HFF-Myc (cell line): ENCODE measurements at places on chromosomes 4 and X.

GRCh38 chrX:56763556-56764152, 34.6 kb downstream of the NBDY start:
- DNase-seq, result no peak

GRCh38 chrX:47499293-47499692, 16.3 kb upstream of the ZNF41 start:
- no peak for DNase-seq

DNA sequence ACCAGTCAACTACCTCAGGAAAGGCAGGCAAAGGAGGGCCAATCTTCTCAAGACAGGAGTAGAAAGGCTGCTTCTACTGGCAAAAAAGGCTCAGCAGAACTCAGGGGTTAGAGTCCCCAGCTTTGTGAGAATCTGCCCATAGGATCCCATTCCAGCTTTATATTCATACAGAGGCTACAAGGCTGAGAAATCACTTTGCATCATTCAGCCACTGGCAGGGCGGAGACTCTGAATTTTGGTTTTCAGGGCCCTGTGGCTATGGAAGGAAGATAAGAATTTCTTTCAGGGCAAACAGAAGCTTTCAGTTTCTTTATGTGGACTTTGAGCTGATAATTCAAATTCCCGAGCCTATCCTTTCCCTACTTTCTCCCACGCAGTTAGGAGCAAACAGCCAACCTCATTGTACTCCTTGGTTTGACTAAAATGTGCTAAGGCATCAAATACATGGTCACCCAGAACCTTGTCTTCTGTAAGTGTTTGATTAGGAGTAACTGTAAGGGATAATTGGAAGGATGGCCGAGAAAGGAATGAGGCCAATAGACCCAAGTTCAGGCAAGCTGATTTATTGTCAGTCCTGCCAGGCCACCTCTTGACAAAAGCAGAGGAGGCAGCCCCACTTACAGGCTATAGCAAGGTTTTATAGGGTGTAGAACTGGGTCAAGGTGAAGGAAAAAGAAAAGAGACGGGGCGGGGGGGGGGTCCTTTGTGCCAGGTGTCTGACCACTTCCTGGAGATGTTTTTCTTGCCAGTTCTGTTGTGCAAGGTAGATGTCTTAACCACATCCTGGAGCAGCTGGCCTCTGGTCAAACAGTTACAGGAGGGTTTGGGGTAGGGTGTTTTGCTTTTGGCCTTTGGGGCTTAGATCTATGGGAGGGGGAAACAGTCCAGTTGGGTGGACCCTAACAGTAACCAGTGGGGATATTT, 165.3 kb upstream of the PPP1R2C start:
- DNase-seq, result no peak

DNA sequence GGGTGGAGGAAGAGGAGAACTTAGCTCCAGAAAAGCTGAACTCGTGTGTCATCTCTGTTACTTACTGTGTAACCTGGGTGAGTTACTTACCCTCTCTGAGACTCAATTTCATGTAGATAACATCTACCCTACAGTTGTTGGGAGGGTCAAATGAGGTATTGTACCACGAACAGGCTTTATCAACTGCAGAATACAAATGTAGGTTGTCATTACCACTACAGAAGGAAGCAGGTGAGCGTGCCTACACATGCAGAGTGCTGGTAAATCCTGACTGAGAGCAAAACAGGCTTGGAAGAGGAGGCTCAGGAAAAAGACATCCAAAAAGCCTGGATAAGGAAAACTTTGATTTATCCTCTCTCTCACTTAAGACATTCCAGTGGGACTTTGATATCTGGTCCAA, 7.2 kb downstream of the PIGA start:
- no peak for DNase-seq

GRCh38 chrX:70422851-70423341, at the start of gene GDPD2:
TSS of gene GDPD2 (plus strand) at chrX:70423314. CDS start at chrX:70424985, 1,671 bp downstream.
- no peak for DNase-seq

- no peak for DNase-seq
Observed at GRCh38 chr4:14844061-14844460, 158.2 kb upstream of the CPEB2 start.

DNA sequence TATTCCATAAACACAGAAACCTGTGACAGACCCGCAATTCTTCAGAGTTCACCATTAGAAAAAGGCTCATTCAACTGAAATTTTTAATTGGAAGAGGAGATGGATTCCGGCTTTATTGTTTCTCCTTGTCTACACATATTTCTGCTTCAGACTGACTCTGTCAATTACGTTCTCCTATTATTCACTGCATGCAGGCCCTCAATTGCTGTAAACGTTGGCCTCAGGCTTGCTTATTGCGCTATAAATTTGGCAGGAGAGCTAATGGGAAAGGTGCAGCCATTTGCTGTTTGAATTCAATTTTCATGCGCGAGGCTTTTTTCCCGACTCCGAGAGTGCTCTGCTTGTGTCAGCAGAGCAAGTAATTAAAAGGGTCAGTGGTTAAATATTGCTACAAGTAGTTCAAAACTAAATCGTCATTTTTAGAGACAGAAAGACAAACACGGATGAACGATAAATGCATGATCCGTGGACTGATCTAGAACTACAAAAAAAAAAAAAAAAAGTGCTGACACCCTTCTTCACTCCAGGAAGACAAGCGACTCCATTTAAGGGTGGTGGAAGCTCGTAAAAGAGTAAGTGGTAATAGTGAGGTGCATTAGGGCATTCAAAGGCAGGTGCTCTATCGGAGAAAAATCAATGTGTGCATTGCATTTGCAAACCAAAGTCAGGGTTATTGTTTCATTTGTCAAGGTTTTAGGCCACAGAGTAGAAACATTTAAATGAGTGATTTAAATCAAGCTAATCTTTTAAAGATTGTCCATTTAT, 841.6 kb upstream of the FRG1 start:
- no peak for DNase-seq

- DNase-seq, result no peak
Observed at GRCh38 chr4:181503687-181504390, 739.4 kb upstream of the TENM3 start.

GRCh38 chr4:65089666-65090065, 580.6 kb downstream of the EPHA5 start:
- no peak for DNase-seq

GRCh38 chr4:186851291-186852072, 127.8 kb upstream of the FAT1 start:
- DNase-seq, result no peak

DNA sequence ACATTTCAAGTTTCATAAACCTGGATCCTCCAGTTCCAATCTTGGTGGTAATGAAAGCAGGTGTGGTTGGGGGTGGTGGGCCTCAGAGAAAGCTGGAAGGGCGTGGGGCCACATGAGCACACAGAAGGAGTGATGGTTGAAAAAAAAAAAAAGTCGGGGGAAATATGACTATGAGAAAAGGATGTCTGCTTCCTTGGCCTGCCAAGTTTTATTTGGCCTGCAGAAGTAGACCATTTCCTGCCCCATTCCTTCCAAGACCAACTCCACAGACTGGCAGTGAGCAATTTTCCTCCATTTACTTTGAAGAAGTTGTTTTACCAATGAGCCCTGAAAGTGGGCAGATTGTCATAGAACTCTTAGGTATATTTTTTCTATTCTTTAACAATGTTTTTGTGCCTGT, 43.3 kb downstream of the LNX1 start:
- DNase-seq, result no peak

GRCh38 chr4:115110191-115111181, 2.9 kb downstream of the NDST4 start:
- no peak for DNase-seq

DNA sequence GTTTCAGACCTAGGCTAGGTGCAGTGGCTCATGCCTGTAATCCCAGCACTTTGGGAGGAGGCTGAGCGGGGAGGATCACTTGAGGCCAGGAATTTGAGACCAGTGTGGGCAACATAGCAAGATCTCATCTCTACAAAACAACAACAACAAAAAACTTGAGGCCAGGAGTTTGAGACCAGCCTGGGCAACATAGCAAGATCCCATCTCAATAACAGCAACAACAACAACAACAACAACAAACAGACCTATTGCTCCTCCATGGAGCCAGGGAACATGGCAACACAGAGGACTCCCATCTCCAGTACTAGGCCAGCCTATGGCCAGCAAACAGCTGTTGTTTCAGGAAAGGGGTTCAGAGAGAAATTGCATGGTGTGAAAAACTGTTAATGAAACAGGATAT, 43.4 kb downstream of the SLC16A2 start:
- DNase-seq, result no peak

GRCh38 chr4:152643153-152644035, 36.4 kb downstream of the TMEM154 start:
- DNase-seq, result no peak

- no peak for DNase-seq
Observed at GRCh38 chrX:121084903-121085611, 37.6 kb downstream of the GLUD2 start.

DNA sequence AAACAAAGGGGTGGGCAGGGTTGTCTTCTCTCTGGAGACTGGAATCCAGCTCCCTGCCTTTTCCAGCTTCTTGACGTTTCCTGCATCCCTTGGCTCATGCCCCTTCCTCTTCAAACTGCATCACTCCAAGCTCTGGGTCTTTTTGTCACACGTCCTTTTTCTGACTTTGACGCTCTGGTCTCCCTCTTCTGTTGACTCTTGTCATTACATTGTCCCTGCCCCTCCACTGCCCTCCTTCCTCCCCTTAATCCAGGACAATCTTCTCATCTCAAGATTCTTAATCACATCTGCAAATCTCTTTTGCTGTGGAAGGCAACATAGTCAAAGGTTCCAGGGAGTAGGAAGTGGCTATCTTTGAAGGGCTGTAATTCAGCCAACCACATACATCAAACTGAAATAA, 178.3 kb downstream of the TMA16 start:
- no peak for DNase-seq

DNA sequence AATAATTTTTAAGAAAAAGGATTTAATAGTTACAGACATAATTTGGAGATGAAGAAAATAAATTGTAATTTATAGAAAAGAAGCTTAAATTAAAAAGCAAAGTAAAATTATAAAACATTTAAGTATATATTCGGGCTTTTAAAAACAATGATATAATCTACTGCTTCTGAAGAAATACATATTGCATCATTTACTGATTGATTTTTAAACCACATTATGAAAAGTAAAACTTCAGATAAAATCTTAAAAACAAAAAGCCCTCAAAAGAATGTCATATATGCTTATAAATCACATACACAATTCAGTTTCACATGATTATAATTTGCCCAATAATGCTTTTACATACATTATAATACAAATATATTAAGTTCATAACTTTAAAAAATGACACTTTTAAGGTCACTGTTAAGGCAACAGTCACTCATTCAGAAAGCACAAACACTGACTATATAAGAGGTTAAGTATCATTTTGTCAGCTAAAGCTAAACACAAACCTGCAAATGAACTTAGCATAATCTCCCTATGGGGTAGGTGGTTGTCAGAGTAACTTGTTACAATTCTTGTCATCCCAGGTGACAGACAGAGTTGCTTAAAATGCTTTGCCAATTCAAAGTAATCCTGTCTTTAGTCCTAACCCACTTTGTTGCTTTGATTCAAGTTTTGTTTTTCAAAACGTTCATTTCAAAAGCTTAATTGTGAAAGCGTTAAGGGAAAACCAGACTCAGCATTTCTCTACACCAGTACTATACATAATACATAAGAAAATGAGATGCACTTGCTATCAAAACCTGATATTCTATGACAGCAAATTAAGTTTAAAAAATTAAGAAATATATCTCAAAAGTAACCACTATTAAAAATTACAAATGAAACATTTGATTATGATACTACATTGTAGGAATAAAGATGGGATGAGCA, 90.6 kb upstream of the MAB21L2 start:
- DNase-seq, result no peak

DNA sequence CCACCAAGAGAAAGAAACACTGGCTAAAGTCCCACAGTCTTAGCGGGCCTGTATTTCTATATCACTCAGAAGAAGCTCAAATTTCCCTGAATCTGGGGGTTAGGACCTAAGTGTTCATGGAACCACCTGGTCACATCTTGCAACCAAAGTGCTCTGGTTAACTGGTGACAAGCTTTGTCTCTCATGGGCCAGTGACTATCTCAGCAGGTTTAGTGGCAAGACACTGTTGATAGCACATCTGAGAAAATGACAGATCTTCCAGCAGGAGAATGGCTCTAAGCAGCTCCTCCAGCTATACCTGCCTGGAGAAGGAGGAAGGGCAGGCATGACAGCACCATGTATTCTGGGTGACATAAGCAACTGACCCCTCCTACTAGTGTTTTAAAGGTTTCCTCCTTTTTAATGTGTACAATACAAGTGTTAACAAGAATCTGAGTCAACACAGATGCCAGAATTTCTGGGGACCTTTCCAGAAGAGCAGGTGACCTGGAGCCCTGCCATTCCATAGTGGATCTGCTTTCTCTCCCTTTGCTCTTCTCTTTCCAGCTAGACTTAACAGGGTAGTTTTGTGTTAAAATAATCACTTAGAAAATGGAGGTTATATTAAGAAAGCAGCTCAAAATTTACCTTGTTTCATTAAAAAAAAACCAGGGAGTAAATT, 17.3 kb upstream of the QRFPR start:
- no peak for DNase-seq

- no peak for DNase-seq
Observed at GRCh38 chr4:168822481-168822880, 187.6 kb downstream of the CBR4 start.

- DNase-seq, result peak; percentile 52
Observed at GRCh38 chrX:72620550-72621145, 48.0 kb upstream of the HDAC8 start.

DNA sequence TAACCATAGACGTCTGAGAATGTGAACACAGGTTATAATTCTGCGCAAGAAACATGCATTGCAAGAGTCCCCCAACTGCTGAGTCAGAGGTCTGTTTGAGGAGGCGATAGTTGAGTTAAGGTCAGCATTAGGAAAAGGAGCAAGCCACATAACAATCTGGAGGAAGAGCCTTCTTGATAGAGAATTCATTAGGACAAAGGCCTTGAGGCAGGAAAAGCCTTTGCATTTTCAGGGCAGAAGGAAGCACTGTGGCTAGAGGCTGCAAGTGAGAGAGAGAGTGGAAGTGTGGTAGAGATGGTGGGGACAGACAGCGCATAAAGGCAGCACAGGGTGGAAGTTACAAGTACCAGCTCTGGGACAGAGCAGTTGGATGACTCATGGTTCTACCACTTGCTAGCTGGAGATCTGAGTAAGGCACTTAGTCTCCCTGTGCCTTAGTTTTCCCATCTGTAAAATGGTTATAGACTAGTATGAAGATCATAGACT, 125.8 kb upstream of the LNX1 start:
- DNase-seq, result no peak

GRCh38 chr4:124454772-124455270, 257.7 kb downstream of the ANKRD50 start:
- no peak for DNase-seq

- DNase-seq, result no peak
Observed at GRCh38 chrX:37364666-37365065, 15.5 kb downstream of the PRRG1 start.

DNA sequence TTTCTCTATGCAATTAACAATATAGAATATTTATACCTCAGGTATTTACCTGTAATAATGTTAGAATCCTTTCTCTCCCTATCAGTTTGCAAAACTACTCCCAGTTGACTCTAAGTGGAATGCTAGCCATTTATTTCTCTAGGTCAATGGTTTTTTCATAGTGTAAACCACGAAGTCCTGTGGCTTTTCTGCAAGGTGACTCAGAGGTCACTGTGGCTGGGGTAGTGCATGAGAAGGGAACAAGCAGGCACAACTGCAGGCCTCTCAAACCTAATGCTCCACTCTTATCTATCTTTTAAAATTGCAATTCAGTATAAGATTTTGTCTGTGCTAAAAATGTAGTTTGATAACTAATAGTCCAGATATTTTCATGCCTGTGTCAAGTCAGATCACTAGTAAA, 159.4 kb downstream of the ANTXR2 start:
- DNase-seq, result no peak
